CD4-positive, alpha-beta T cell (primary cell): ENCODE measurements at places on chromosomes 3 and 15. TPM values are rescaled to one million over a fixed set of nuclear protein-coding genes. Genes with fewer than 3 reads are reported as not detected.
A peak's percentile ranks its signal among the peaks of the same experiment; 100 is the strongest.

DNA sequence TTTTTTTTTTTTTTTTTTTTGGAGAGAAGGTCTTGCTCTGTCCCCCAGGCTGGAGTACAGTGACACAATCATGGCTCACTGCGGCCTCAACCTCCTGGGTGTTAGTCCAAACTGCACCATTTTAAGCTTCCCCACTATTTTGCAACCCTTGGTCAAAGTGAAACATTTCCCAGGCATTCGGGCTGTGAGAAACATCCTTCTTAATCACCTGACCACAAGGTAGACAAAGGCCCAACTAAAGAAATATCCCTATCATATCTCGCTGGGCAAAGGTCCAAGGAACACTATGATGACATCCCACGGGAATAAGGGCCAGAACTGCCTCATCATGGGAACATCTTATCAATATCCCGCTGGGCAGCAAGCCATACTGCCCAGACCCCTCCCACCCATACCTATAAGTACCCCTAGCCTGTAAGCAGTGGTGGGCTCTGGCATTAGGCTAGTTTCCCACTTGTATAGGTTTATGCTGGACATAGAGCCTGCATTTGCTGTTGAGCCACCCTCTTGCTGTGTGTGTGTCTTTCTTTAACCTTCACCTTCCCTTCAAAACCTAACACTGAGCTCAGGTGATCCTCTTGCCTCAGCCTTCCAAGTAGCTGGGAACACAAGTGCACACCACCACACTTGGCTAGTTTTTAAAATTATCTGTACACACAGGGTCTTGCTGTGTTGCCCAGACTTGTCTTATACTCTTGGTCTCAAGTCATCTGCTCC is 95.2 kb downstream of the SEMA5B start:
- no peak for DNase-seq

KCNMB3 gene
- total RNA-seq: 0.58 TPM

TMEM266 gene
- not detected for total RNA-seq

DNA sequence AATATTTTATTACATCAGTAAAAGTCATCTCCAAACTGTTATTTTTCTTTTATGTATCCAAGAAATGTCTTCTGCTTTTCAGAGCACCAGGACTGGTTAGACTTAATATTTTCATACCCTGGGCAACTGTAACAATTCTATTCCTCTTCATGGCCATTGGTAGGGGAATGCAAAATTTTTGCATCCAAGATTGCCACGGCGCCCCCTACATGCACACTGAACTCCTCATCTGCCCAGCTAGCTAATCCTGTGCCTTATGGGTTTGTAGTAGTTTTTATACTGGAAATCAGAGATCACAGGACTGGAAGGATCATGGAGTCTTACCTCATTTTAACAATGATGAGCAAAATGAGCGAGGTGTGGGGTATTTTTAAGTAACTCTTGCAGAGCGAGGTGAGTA is 74.2 kb downstream of the CRTC3 start:
- peak; percentile 46 for DNase-seq

GRCh38 chr15:100229181-100230163 is 112.3 kb downstream of the ADAMTS17 start:
- no peak for DNase-seq

PLCD1 gene
- 69.8 TPM for total RNA-seq

- no peak for DNase-seq
Measured at GRCh38 chr3:120451272-120451761, 525 bp upstream of the FSTL1 start.

DNA sequence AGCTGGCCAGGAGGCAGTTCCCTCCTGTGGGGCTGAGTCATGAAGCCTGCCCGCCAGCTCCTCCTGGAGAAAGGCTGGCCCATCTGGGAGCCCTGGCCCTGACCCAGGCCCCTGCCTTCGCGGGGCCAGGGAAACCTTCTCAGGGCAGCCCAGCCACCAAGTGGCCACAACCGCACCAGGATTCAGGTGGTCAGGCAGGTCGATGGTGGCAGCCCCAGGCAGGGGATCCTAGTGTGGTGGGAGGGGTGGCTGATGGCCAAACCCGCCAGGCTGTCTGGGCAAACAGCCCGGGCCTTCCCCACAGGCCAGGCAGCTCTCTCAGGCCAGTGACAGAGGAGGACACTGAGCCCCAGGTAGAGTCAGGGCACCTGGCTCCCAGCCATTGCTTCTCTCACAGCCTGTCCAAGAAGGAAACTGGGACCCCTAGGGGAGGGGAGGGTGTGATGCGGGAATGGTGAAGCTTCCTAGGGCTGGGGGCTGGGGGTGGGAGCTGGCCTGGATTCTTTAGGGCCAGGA is 1.2 kb downstream of the TWF2 start:
- no peak for DNase-seq

DNA sequence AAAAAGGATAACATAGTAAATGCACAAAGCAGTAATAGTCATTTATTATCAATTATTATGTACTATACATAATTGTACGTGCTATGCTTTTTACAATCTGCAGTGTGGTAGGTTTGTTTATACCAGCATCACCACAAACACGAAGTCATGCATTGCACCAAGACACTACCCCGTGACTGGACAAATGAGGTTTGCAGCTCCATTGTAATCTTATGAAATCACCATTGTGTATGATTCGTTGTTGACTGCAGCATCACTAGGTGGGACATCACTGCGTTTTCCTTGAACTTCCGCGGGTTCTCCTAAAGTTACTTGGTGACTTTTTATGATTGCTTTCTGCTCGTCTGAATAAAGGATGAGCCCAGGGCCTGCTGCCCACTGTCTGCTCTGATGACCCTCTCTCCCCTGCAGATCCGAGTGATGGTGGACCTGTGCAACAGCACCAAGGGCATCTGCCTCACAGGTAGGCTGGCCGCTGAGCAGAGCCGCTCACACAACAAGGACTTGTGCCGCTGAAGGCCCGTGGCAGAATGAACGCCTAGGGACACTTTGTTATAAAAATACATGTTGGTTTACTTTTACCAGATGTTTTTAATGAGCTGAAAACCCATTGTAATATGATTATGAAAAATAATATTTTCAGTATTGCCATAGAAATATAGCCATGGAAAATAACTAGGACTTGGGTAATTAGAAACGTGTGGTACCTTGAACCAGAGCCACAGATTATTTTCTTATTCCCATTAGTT is 35.8 kb downstream of the GLDN start:
- DNase-seq: no peak

GOLGA8J gene
- 0.19 TPM for total RNA-seq

DNA sequence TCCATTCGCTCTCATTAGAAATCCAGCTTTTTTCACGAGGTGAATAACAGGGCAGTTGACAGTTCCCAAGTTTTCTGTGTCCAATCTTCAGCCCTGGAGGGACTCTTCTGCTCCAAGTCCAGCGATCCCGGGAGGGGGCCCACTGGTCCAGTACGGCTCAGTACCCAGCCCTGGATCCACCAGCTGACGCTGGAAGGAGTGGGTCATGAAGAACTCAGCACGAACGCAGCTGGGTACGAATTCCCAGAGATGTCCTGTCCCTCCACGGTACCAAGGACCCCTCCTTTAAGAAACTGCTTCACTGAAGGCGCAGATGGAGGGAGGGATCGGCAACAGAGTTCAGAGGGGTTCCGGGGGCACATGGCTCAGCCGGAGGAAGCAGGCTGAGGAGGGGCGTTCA is 16.5 kb upstream of the CLK3 start:
- DNase-seq: no peak

- no peak for DNase-seq
Measured at GRCh38 chr3:169299889-169300288, 363.6 kb downstream of the MECOM start.

- DNase-seq: no peak
Measured at GRCh38 chr15:43093026-43093425, 12.8 kb downstream of the UBR1 start.

GRCh38 chr3:7382293-7383010 is 521.5 kb downstream of the GRM7 start:
- DNase-seq: no peak

DNA sequence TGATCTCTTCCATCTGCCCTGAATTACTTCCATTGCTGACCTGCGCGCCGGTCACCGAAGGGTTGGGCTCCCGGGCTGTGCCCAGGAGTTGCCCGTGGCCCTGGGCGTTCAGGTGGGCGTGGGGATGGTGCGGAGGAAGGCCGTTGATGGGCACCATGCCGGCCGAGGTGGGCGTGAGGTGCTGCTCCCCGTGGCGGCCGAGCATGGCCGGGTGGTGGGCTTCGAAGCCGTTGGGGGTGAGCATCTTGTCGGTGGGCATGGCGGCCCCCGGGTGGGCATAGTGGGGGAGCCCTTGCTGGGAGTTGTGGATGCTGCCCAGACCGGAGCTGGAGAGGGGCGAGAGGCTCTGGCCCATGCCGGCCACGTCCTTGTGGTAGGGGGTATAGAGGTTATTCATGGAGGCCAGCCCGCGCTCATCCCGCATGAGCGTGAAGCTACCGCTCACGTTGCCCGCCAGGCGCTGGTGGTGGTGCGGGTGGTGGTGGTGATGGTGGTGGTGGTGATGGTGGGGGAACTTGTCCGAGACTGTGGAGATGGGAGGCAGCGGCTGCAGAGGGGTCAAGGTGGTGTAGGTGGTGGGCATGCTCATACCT is 1.0 kb downstream of the ONECUT1 start:
- no peak for DNase-seq

GRCh38 chr3:192817506-192817905 is 90.2 kb upstream of the FGF12 start:
- no peak for DNase-seq

DNA sequence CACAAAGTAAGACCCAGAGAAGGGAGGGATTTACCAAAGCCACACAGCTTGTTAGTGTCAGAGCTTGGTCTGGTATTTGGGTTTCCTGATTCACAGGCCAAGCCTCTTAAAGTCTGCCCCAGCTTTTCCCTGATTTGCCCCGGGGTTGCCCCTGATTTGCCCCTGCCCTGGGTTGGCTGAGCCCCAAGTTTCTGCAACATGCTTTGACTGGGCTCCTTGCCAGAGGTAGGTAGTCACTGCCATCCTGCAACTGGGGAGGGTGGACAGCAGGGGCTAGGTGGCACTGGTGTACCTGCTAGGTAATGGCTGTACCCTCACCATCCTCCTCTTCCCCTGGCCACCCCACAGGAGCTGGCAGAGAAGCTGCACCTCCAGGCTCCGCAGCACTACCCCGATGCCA is 2.5 kb downstream of the MPI start:
- no peak for DNase-seq

DNA sequence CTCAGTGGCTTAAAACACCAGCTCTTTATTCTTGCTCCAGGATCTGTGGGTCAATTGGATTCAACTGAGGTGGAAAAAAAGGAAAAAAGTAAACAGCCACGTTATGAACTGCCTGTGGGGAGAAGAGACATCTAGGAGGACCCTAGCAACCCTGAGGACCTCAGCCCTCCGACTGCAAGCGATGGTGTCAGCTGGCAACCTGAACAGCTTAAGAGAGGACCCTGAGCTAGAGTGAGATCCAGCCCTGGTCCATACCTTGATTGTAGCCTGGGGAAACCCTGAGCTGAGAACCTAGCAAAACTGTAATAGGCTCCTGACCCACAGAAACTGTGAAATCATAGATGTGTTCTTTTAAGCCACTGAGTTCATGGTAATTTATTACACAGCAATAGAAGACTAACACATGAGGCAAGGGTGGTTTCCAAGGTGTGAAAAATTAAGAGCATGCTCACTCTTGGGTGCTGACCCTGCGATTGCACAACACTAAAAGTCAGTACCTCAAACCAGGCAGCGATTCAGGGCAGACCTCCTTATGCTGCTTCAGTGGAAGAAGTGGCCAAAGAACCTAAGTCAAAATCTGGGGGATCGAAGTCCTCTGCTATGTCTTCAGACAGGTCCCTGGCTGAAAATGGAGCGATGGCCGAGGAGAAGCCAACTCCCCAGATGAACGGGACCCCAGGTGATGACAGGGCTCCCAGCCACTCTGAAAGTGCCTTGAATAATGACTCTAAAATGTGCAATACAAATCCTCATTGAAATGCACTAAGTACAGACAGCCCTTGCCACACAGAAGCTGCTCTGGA is 57.7 kb downstream of the GASK1A start:
- no peak for DNase-seq

- no peak for DNase-seq
Measured at GRCh38 chr15:81723113-81723651, 322.6 kb downstream of the MEX3B start.

DNA sequence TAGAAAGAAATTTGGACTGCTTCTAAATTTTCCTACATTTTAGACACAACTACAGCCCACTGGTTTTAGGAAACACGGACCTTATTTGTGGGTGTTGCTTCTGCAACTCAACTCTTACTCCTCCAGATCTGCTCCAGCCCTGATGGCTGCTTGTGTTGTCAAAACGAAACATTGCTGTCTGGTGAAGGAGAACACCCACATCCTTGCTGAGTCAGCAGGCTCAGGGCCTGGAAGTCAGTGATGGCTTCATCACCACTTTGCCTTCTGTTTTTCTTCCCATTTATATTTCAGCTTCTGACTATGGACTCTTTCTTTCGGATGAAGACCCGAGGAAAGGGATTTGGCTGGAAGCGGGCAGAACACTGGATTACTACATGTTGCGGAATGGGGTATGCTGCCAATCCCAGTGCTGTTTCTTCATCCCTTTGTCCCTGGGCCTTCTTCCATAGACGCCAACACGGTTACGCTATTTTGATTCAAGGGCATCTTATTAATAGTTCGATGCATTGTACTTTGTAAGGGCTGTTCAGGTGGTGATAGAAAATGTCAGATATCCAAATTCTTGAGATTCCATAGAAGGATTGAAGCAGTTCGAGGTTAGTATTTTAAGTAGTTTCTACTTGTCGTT is 392.6 kb upstream of the TPM1 start:
- DNase-seq: no peak

GRCh38 chr3:58463181-58463941 is 28.5 kb upstream of the KCTD6 start:
- DNase-seq: peak; percentile 53

GRCh38 chr3:183270344-183270743 is 17.3 kb downstream of the B3GNT5 start:
- no peak for DNase-seq

GRCh38 chr3:128473180-128473519 is 6.5 kb upstream of the DNAJB8 start:
- no peak for DNase-seq

DNA sequence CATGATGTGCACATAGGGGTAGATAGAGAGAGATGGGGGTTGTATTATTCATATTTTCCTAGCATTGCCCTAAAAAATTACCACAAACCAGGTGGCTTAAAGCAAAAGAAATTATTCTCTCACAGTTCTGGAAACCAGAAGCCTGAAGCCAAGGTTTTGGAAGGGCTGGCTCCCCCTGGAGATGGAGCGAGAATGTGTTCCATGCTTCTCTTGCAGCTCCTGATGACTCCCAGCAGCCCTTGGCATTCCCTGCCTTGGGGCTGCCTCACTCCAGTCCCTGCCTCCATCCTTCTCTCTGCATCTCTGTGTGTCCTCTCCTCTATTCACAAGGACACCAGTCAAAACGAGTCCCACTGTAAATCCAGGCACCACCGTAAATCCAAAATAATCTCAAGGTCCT is 91.5 kb upstream of the FAM174B start:
- no peak for DNase-seq

MCTP2 gene
- total RNA-seq: 10.8 TPM
